ENCODE measurements at places on chromosomes 6 and 20.

DNA sequence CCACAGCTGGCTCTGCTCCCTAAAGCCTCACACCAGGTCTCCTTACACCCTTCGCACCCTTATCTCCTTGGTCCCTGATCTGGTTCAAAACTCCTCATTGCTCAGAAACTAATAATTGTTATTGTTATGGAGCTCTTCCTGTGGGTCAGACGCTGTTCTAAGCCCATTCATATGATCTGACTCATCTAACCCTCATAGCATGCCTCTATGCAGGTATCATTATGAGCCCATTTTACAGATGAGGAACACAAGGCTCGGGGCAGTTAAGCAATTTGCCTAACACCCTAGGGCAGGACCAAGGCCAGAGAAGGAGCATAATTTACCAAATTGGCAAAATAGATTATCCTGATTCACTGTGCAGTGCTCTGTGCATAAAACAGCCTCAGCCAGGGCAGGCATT is 51.8 kb upstream of the CCDC167 start:
- DNase-seq: no peak

GRCh38 chr20:1940581-1940980 is 45.4 kb downstream of the SIRPA start:
- DNase-seq: no peak

DNA sequence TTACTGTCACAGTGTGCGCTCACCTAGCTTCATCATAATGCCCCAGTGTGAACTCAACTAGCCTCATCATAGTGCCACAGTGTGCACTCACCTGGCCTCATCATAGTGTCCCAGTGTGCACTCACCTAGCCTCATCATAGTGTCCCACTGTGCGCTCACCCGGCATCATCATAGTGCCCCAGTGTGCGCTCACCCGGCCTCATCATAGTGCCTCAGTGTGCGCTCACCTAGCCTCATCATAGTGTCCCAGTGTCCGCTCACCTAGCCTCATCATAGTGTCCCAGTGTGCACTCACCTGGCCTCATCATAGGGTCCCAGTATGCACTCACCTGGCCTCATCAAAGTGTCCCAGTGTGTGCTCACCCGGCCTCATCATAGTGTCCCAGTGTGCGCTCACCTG is 10.6 kb downstream of the TMEM242 start:
- DNase-seq: no peak

GRCh38 chr6:23282252-23283021 is 713.1 kb downstream of the HDGFL1 start:
- no peak for DNase-seq

GRCh38 chr6:101397199-101397598 is 3.7 kb downstream of the GRIK2 start:
- no peak for DNase-seq

DNA sequence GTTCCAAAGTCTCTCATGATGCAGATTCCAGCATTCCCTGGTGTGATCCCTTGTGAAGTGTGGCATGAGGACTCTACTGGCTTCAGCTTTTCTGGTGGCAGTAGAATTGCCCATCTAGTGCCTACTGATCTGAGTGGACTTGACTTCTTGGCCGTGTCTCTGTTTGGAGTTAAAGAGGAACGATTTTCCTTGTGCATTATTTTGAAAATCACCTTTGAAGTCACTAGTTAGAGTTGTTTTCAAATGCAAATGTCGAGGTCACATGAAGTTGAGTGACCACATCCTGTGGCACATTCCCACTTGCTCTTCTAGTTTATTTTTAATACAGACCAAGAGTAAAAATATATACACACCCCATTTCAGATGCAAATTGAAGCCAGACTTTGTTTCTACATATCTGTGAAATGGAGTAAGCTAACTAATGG is 270.7 kb upstream of the TAB2 start:
- DNase-seq: no peak

- DNase-seq: no peak
These were observed 51.8 kb downstream of the SLC35B3 start for GRCh38 chr6:8383584-8383983.
